ENCODE measurements at places on chromosomes 1 and 21.
A peak's percentile ranks its signal among the peaks of the same experiment; 100 is the strongest.

GRCh38 chr1:96962751-96963211 lies 241.2 kb downstream of the PTBP2 start:
- no peak for DNase-seq

DNA sequence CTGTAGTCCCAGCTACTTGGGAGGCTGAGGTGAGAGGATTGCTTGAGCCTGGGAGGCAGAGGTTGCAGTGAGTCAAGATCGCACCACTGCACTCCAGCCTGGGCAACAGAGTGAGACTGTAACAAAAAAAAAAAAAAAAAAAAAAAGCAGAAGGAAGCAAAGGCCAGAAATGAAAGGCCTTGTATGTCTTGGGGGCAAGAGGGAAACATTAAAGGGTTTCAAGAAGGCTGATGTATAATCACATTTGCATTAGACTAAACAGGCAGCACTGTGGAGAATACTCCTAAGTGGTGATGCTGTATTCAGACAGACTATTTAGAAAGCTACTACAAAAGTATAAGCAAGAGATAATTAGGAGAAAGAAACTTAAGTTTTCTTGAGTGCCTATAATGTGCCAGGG lies 10.4 kb downstream of the ANP32E start:
- no peak for DNase-seq

- DNase-seq: no peak
These were observed 3.6 kb upstream of the ZNF672 start for GRCh38 chr1:248834343-248834940.

DNA sequence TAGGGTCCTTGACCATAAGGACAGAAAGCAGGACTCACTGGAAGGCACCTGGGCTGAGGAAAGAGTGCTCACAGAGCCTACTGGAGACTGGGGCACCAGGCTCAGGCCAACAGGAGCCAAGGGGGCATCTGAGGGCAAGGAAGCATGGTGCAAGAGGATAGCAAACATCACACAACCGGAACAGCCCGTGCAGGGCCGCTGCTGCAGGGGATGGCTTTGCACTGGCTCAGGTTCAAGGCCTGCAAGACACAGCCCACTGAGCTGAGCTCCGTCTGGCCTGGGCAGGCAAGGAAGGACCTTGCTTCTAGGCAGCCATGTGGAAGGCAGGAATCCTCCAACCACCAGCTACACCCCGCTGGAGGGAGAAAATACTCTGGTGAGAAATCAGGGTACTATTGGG lies 59.8 kb upstream of the KIF26B start:
- DNase-seq: no peak

GRCh38 chr1:244075247-244075722 lies 24.2 kb downstream of the ZBTB18 start:
- no peak for DNase-seq

DNA sequence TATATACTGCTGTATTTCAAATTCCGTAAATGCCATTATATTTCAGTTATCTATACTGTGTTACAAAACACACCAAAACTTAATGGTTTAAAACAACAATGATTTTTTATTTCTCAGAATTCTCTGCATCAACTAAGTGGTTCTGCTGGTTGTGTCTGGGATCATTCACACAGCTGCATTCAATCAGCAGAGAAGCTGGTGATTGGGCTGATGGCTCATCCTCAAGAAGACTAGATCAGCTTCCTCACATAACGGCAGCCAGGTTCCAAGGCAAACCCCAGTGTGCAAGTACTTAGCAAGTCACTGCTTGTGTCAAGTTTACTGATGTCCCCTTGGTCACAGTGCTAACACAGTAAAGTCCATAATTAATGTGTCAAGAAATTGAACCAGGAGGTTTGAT lies 86.3 kb upstream of the VANGL1 start:
- DNase-seq: no peak

GRCh38 chr1:89566761-89567174 lies 42.1 kb downstream of the LRRC8B start:
- DNase-seq: no peak

DNA sequence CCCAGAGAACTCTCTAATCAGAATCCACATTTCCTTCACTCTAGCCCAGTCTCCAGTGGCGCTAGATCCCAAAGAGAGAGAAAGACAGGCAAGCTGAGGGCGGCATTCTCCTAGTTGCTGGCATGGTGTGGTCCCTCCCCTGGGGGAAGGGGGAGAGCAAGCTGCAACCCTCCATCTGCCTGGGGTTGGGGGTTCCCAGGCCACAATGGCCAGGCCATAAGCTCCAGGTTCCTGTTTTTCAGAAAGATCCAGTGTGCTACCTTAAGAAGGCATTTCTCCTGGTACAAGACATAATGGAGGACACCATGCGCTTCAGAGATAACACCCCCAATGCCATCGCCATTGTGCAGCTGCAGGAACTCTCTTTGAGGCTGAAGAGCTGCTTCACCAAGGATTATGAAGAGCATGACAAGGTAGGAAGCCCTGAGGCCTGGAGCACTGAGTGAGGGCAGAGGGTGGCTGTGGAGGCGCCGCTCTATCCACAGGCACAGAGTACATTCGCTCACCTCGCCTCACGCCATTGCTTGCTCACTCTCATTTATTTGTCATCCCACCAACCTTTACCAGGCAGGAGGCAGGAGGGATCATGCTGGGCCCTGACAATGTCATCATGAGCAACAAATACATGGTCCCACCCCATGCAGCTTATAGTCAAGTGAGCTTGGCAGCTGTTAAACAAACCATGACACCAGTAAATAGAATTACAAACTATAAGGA lies 6.6 kb downstream of the CSF1 start:
- no peak for DNase-seq

DNA sequence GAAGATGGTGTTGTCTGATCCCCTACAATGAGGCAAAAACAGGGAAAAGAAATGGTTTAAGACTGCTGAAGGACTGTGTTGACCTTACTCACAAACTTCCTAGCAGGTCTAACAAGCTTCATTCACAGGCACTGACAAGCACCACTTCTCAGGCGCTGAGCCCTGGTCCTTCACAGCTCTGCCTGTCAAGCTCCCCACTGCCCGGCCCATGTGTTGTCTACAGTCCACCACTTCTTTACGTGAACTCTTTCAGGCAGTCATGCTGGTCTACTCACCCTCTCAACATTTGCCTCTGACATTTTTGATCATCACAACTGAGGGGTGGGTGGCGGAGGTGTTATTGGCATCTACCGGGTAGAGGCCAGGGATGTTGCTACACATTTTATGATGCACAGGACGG lies 40.7 kb upstream of the MYBPHL start:
- DNase-seq: no peak

DNA sequence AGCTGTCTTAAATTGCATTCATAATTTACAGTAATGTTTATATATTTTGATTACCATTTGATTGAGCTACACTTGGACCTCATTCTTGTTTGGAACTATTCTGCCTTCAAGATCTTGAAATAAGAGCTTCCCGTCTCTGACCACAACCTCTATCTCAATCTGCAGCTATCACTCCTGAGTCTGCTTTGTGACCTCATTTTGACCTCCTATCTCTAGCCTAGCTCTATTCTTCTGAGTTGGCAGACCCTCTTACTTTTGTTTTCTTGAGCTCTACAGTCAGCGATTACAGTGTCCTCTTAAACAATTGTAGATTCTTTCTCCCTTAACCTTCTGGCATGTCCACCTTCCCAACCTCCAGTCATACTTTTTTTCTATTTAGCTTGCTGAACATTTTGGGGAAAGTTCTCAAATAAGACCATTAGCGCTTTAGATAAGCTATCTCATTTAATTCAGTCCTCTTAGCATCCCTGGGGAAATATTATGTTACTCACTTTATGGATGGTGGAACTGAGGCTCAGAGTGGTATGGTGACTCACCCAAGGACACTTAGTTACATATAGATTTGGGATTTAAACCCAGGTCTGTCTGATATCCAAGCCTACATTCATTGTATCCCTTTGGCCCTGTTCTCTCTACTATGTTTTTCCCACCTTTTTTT lies 19.1 kb downstream of the RPAP2 start:
- no peak for DNase-seq

GRCh38 chr1:41813755-41814745 lies 104.7 kb downstream of the HIVEP3 start:
- DNase-seq: no peak

GRCh38 chr1:160781914-160782689 lies 13.9 kb upstream of the LY9 start:
- DNase-seq: no peak

GRCh38 chr1:194289569-194290266 lies 1103.3 kb upstream of the B3GALT2 start:
- DNase-seq: peak; percentile 38

- DNase-seq: no peak
These were observed 25.4 kb downstream of the ANGEL2 start for GRCh38 chr1:212990276-212990675.

- no peak for DNase-seq
These were observed 149.1 kb downstream of the ZNF281 start for GRCh38 chr1:200260597-200261335.

DNA sequence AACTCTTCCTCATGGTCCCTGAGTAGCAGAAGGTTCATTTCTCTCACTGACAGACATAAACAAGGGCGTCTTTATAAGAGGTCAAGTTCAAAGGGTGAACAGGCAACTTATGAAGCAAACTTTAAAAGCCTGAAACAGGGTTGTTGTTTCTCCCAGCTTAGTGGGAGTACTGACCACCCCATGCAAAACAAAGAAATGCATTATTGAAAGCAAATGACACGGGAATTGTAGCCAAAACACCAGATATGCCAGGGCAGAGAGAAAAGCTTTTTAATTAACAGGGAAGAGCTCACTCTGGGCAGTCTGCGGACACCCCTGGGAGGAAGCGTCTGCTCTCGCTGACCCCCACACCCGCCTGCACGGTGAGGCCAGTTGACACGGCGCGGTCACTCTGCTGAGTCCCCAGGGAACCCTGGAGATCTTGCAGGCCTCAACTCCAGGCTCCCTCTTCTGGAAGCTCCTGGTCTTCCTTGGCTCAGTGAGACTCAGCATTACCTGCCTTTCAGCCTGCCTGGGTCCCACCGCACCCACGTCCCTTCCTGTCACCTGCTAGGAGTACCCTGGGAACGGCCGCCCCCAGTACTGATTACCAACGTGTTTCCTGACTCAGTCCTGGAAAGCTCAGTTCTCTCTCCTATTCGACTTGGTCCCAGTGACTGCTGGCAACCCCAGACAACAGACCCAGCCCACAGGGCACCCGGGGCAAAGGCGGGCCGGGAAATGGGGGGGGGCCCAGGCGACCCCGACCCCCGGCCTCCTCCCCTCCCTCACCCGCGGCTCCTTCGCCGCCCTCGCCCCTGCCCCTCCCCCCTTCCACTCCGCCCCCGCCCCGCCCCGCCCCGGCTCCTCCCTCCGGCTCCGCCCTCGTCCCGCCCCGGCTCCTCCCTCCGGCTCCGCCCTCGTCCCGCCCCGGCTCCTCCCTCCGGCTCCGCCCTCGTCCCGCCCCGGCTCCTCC lies 972 bp downstream of the CFAP410 start:
- DNase-seq: peak; percentile 36

- DNase-seq: no peak
These were observed 124.8 kb downstream of the AK5 start for GRCh38 chr1:77406661-77407060.

- no peak for DNase-seq
These were observed 503 bp upstream of the PIGM start for GRCh38 chr1:160032165-160032820.

GRCh38 chr1:205273551-205273982 lies 45.8 kb downstream of the TMCC2 start:
- peak; percentile 68 for DNase-seq

DNA sequence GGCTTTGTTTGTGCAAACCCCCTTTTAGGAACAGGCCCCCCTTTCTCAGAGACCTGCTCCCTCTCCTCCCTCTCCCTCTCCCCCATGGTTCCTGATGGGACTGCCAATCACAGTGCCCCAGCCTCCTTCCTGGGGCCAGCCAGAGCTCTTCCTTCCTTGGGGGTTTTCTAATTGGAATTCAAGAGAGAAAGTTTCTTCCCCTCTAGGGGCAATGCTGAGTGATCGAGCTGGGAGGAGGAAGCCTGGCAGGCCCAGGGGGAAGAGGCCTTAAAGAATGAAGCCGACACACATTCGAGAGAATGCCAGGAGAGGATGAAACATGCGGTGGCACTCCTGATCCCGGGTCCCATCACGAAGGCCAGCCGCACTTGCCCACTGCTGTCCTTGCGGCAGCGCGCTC lies 21.3 kb upstream of the COL16A1 start:
- no peak for DNase-seq

DNA sequence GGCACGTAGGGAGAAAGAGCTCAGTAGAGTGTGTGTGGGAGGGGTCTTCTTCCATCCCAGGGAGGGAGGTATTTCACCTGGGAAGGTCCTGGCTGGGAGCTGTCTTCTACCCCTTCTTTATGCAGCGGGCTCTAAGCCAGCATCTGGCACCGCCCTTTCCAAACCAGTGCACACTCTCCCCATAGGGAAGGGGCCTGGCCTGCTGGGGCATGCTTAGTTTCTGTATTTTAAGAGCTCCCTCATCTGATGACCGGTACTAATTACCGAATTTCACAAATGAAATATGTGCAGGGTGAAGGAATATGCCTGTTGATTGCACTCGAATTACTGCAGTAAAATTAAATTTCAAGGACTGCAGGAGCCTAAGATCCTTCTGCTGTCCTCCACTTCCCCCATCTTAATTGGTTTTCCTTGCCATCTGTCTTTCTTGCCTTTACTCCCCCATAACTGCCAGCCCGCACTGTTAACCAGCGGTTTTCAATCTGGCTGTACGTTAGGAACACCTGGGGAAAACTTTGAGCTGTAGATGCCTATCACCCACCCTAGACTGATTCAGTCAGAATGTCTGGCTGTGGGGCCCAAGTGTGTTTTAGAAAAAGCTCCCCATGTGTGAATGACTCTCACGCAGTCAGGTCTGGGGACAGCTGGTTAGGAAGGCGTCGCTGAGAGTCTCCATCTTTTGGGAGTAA lies 20.1 kb downstream of the GALNT2 start:
- no peak for DNase-seq

DNA sequence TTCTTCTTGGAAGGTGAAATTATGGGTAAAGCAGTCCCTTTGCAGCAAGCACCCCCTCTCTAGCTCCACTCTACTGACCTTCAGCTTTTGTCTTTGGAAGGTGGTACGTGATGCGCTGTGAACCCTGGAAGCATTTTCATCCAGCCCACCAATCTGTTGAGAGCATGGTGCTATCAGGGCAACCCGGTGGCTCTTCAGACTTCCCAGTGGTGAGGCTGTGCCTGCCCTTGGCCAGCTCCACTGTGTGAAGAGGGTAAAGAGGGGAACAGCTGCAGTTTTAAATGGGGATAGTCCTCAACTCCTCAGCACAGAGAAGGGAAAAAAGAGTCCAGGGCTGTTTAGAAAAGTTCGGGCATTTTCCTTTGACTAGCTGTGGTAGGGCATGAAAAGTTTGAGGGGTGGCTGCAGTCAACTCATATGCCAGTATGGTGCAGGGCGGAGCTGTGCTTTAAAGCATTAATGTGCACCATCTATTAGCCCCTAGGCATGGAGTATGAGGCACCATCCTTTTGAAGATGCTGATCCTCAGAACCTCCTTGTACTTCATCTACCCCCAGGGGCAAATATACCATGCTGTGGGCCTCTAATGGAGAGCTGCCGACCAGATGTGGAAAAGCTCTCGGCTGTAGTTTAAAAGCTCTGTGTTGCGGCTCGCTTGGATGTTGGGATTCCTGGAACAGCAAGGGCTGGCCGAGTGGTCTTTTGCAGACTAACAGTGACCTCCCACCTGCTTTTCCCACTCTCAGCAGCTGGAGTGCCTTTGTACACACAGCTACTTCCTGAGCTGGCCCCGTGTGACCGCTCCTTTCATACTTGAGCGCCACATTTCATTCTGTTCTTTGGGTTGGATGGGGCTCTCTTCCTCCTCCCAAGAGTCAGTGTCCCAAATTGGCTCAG lies 123.0 kb downstream of the PEX14 start:
- DNase-seq: no peak

GRCh38 chr1:222919478-222919865 lies 104.6 kb downstream of the DISP1 start:
- no peak for DNase-seq

- DNase-seq: no peak
These were observed 152.4 kb downstream of the HLX start for GRCh38 chr1:221031458-221032203.

All from effector memory CD4-positive, alpha-beta T cell (primary cell).